Endothelial cell (in vitro differentiated cells): ENCODE measurements at places on chromosomes 7 and 10. TPM values are rescaled to one million over a fixed set of nuclear protein-coding genes. Genes with fewer than 3 reads are reported as not detected.

NUTM2E gene
- 0.46 TPM for total RNA-seq

- DNase-seq: peak; percentile 41
- H3K36me3 ChIP-seq: no peaks in the 10 kb centered on the region
- H3K27ac ChIP-seq: no peak within 1 kb of the TSS
- H3K4me1 ChIP-seq: peaks cover 8% of the 10 kb centered on the region
- peaks cover 20% of the 10 kb centered on the region for H3K27me3 ChIP-seq
- peak within 1 kb of the TSS; percentile 69 for H3K4me3 ChIP-seq
Observed at GRCh38 chr10:114043532-114044246, at the start of gene ADRB1. Gene ADRB1, plus strand, starts transcription at chr10:114043866. Its CDS starts 267 bp downstream, at chr10:114044133.

EZH2 gene
- 37.5 TPM for total RNA-seq

DNA sequence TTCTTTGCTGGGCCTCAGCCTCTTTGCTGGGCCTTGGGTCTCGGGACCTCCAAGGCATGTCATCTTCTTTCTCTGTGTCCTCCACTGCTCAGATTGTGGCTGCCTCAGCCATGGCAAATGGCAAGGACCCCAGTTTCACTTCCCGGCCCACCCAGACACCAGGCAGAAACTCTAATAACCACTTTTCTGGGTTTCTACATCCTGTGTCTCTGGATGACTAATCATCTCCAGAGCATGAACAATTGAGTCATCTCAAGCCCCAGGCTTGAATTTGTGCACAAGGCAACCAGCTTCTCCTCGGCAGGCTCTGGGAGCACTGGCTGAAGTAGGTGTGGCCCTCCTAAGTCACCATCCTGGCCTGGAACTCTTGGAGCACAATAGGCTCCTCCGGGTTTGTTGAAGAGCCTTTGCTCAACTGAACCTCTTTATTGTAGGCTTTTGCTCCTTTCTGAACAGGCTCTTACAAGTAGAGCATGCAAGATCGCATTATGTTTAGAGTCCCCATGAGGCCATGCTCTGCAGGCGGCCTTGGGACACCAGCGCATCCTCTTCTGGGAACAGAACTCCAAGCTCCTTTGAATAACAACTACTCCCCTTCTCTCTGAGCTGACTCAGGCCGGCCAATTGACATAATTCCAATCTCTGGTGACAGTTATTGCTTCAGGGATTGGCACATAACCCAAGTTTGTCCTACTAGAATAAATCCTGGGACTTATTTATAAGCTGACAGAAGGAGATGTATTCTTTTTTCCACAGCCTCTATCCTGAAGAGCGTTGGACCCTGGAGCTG is 218.1 kb downstream of the WDR11 start:
- no peaks in the 10 kb centered on the region for H3K36me3 ChIP-seq
- DNase-seq: no peak

DYDC2 gene
- total RNA-seq: not detected

OIT3 gene
- total RNA-seq: 5.5 TPM

DNA sequence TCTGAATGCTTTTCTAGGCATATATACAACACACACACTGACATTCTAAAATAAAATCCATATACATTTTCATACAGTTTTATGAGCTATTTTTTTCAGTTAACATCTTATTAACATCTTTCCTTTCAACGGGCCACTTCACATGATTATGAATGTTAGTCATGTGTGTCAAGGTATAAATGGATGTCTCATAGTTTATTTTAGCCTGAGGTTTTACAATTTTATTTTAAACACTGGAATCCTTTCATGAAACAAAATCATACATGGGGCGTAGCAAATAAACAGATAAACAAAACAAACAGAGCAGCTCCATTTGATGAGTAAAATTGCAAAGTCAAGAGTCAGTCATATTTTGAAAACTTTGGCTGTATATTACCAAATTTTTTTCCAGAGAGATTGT is 120.1 kb upstream of the AOAH start:
- no peak for DNase-seq
- H3K27ac ChIP-seq: no peak overlapping the region
- peaks cover 6% of the 10 kb centered on the region for H3K36me3 ChIP-seq
- peaks cover 2% of the 10 kb centered on the region for H3K27me3 ChIP-seq

GRCh38 chr10:130708465-130709070 is 572.4 kb downstream of the GLRX3 start:
- H3K4me1 ChIP-seq: no peaks in the 10 kb centered on the region
- peaks cover 21% of the 10 kb centered on the region for H3K27me3 ChIP-seq
- H3K27ac ChIP-seq: no peak overlapping the region
- H3K4me3 ChIP-seq: no peak overlapping the region
- DNase-seq: no peak

GDF2 gene
- total RNA-seq: not detected

DNA sequence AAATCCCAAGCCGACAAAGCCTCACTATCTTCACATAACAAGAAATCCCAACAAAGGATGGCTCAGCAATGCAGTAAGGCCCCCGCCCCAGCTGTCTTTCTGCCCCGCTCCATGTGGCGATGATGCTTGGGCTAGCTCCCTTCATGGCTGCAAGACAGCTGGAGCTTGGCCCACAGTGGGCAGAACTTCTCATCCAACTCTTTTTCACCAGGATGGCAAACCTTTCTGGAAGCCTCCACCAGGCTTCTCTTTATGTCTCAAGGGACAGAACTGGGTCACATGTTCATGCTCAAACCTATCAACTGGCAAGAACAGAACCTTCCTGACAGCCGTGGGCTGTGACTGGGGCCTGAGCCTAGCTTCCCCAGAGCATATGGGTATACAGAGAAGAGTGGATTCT is 260.5 kb upstream of the MKLN1 start:
- H3K27me3 ChIP-seq: no peaks in the 10 kb centered on the region
- DNase-seq: no peak
- H3K4me1 ChIP-seq: peaks cover 4% of the 10 kb centered on the region
- no peaks in the 10 kb centered on the region for H3K36me3 ChIP-seq
- H3K4me3 ChIP-seq: no peak overlapping the region

GRCh38 chr7:17988858-17989257 is 38.8 kb downstream of the PRPS1L1 start:
- H3K4me3 ChIP-seq: no peak overlapping the region
- DNase-seq: no peak
- no peaks in the 10 kb centered on the region for H3K36me3 ChIP-seq
- no peak overlapping the region for H3K27ac ChIP-seq

- no peak for DNase-seq
- H3K4me1 ChIP-seq: no peaks in the 10 kb centered on the region
- H3K27me3 ChIP-seq: peaks cover 3% of the 10 kb centered on the region
- peak overlapping the region; percentile 48 for H3K27ac ChIP-seq
Observed at GRCh38 chr10:132987671-132988571, 45.6 kb upstream of the CFAP46 start.

- H3K27me3 ChIP-seq: peaks cover 8% of the 10 kb centered on the region
- no peak for DNase-seq
- no peak overlapping the region for H3K27ac ChIP-seq
- peaks cover 24% of the 10 kb centered on the region for H3K4me1 ChIP-seq
- H3K4me3 ChIP-seq: no peak overlapping the region
- H3K36me3 ChIP-seq: peaks cover 8% of the 10 kb centered on the region
Observed at GRCh38 chr7:139702313-139702731, 75.5 kb downstream of the HIPK2 start.

GRCh38 chr7:7498856-7499255 is 36.8 kb downstream of the COL28A1 start:
- no peaks in the 10 kb centered on the region for H3K36me3 ChIP-seq
- H3K4me3 ChIP-seq: no peak overlapping the region
- no peak overlapping the region for H3K27ac ChIP-seq
- H3K27me3 ChIP-seq: no peaks in the 10 kb centered on the region

DNA sequence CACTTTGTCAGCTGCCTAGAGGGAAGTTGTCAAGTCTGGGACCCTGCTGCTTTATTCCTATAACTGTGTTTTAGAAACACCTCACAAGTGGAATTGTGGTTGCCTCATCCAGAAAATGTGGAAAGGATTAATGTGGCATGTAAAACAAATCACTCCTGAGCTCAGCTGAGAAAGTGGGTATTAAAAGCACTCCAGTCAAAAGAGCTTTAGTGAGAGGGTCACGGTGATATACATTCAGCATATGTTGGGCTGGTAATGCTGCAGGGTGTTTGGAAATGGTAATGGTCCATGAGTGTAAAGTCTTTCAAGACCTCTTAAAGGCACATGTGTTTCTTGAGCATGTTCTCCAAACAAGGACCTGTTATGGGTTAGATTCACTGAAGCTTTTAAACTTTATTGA is 318.2 kb upstream of the MEOX2 start:
- no peaks in the 10 kb centered on the region for H3K36me3 ChIP-seq
- H3K27me3 ChIP-seq: no peaks in the 10 kb centered on the region
- no peaks in the 10 kb centered on the region for H3K4me1 ChIP-seq
- DNase-seq: no peak

DNA sequence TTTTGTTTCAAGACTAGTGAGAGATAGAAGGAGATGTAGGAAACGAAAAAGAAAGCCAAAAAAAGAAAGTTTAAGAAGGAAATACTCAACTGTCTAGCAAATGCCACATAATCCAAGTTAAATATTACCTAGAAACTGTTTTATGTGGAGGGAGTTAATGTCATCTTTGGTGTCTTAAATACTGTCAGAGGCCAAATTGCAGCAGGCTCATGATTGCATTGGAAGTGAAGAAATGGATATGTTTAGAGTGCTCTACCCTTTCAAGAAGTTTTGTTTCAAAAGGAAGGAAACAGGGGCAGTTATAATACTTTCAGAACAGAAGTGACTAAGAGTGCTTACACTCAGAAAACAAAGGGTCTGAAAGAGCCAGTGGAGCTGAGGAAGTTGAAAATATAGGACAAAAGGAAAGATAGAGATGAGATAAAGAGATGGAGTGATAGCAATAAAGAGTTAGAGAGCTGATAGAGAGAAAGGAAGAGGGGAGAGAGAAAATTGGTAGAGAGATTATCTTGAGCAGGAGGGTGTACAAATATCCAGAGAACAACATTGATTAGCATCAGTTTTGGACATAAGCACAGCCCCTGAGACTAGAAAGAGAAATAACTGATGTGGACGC is 28.0 kb upstream of the GNAI1 start:
- H3K27ac ChIP-seq: peak overlapping the region; percentile 96
- peaks cover 2% of the 10 kb centered on the region for H3K27me3 ChIP-seq
- DNase-seq: no peak
- peaks cover 47% of the 10 kb centered on the region for H3K4me1 ChIP-seq
